ENCODE measurements at places on chromosomes 1 and 21.
A peak's percentile ranks its signal among the peaks of the same experiment; 100 is the strongest.

GRCh38 chr1:89262643-89263042, 10.0 kb downstream of the GBP5 start:
- no peak for DNase-seq

- no peak for DNase-seq
Observed at GRCh38 chr1:34730485-34730884, 24.4 kb upstream of the GJB5 start.

DNA sequence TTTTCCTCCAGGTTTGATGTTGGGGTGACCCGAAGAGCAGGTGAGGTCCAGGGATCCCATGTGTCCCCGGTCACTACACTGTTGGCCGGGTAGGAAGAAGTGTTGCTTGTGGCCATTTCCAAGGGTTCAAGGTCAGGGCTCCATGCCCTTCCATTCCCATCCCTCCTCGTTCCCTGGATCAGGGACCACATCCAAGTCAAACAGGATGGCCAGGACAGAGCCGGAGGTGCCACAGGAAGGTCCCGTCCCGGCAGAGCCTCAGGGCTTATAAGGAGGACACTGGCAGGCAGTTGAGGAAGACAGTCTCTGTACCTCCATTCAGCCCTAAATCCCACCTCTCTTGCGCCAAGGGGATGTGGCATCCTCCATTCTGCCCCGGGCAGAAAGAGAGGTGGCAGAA, 22.0 kb upstream of the FAM131C start:
- no peak for DNase-seq

GRCh38 chr1:198637157-198637556, 1.7 kb upstream of the PTPRC start:
- DNase-seq, result no peak

GRCh38 chr1:180815188-180815587, 97.5 kb upstream of the KIAA1614 start:
- DNase-seq, result no peak

- no peak for DNase-seq
Observed at GRCh38 chr1:45913731-45914501, 110.5 kb downstream of the MAST2 start.

DNA sequence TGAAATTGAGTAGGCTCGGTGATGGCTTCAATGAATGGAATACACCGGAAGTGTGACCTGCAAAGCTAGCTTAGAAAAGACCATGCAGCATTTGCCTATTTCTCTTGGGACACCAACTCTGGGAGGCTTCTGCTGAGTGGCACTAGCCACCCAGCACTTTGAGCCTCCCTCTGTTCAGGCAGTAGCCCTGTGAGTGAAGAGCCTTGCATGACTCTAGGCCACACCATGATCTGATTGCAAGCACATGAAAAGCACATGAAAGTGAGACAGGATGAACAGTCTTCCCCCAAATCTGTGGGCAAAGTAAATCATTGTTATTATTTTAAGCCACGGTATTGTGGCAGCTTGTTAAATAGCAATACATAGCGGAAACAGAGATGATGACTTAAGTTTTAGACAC, 2.8 kb downstream of the CD48 start:
- peak; percentile 42 for DNase-seq

DNA sequence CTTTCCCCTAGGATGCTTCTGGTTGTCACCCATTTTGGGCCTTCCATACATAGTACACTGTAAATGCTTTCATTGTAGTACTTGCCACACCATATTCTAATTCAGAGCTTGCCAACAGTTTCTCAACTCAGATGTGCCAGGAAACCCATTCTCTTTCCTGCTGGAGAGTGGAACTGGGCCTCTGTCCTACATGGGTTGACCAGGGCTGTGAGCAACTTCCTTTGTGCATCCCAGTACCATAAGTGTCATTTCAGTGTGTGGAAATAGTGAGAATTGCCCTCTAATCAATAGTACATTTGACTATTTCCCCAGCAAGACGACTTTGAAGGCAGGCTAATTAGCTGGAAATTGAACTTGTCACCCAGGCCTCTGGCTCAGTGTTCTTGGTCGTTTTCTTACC, 74.8 kb downstream of the MTR start:
- no peak for DNase-seq

GRCh38 chr1:64834734-64835133, 89.9 kb downstream of the RAVER2 start:
- no peak for DNase-seq

DNA sequence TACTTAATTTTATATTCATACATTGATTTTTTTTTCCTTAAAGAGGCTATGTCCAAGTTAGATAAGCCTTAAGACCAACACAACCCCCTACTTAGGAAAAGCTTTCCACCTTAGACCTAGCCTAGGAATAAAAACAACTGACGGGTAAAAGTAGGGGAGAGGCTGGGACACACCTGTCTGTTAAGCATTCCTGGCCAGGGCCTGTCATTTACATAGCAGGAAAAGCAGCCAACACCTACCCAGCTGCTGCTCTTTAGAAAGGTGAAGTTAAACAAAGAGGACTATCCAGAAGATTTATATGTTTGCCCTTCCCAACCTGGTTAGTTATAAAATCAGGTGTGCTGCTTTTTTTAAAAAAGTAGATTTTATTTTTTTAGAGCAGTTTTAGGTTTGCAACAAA, 29.1 kb upstream of the SAMD13 start:
- no peak for DNase-seq

DNA sequence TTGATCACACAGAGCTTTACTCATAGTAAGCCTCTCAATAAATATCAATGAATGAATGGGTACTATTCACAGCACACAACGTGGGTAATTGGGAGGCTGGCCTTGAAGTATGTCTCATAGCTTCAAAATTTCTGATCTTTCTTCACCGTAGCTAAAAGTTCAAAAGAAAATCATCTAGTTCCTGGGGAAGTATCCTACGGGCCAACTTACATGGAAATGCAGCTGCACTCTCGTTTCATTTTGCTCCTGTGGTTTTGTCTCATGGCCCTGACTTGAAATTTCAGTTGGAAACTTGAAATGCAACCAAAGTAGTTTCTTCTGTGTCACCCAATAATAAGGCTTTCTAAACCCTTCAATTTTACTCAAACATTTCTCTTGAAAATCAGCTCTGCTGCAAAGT, 76.1 kb upstream of the CNIH3 start:
- DNase-seq, result no peak

GRCh38 chr1:224494343-224494742, 59.7 kb upstream of the WDR26 start:
- no peak for DNase-seq

DNA sequence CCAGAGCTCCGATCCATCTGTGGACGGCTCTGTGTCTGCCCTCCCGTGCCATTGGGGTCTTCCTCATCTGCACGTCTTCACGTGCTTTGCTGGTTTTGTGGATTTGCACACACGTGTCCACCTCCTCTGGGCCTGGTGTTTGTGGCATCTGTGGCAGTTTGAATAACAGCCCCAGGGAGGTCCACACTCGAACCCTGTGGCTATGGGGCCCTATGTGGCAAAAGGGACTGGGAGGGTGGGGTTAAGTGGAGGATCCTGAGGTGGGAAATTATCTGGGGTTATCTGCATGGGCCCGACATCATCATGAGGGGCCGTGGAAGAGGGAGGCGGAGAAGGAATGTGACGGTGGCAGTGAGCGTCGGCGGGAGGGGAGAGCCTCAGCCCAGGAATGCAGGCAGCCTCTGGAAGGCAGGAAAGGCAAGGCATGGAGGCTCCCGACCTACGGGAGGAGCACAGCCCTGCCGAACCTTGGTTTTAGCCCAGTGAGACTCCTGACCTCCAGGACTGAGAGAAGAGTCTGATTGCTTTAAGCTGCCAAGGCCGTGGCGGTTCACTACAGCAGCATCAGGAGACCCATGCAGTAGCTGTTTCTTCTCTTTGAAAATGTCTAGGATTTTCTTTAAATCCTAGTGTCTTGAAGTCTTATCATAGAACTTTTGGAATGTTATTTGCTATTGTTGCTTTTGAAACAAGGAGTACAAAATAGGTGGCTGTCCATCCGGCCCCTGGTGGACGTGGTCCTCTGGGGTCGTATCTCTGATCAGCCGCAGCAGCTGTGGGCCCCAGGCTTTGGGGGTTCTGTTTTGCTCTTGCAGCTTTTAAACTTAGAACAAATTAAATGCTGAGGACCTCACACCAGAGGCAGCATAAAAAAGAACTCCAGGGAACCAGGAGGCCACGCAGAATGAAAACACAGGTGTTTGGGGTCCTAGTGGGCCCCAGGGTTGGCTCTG, 40.0 kb upstream of the LRRC3 start:
- no peak for DNase-seq

- DNase-seq, result no peak
Observed at GRCh38 chr1:27487966-27488884, 1.7 kb downstream of the WASF2 start.

DNA sequence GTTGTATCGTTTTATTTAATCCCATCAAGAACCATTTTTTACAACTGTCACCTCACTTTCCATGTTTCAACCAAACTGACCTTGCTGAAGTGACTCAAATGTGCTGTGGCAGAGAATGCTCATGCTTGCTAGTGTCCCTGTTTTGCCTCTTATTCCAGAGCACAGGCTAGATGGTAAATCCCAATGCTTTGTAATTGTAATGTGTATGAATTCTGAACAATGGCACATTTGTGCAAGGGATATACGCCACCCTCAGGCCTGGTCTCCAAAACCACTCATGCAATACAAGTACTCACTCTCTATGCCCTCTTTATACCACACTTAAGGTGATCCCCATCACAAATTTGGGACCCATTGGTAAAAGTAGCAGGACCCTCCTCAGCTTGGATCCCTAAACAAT, 313.6 kb downstream of the HHIPL2 start:
- no peak for DNase-seq

DNA sequence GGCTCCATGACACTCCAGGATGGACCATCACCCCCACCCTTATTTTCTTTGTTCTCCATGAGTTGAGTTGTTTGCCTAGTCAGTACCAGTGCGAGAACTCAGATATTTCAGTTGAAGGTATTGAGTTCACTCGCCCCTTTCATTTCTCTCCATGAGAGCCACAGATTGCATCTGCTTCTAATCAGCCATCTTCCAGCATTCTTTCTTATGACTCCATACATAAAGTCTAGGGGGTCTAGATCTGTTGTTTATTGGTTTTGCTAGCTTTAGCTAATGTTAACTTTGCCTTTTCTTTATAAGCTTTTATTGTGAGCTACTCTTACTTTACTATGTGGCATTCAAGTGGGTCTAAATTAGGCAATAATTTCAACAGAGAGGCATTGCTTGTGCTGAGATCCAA, 71.6 kb upstream of the PDC start:
- DNase-seq, result no peak

- peak; percentile 76 for DNase-seq
Observed at GRCh38 chr1:25642574-25643108, 26.1 kb downstream of the MAN1C1 start.

- DNase-seq, result no peak
Observed at GRCh38 chr1:247297263-247298123, 34.2 kb downstream of the ZNF496 start.

- DNase-seq, result no peak
Observed at GRCh38 chr1:44151332-44151731, 9.9 kb upstream of the KLF18 start.

GRCh38 chr1:25677193-25677773, 60.7 kb downstream of the MAN1C1 start:
- no peak for DNase-seq

GRCh38 chr1:38760562-38760961, 99.0 kb downstream of the RRAGC start:
- DNase-seq, result no peak

GRCh38 chr1:84208935-84209334, 64.9 kb downstream of the PRKACB start:
- DNase-seq, result no peak

GRCh38 chr1:8398677-8399076, 80.8 kb downstream of the SLC45A1 start:
- no peak for DNase-seq

DNA sequence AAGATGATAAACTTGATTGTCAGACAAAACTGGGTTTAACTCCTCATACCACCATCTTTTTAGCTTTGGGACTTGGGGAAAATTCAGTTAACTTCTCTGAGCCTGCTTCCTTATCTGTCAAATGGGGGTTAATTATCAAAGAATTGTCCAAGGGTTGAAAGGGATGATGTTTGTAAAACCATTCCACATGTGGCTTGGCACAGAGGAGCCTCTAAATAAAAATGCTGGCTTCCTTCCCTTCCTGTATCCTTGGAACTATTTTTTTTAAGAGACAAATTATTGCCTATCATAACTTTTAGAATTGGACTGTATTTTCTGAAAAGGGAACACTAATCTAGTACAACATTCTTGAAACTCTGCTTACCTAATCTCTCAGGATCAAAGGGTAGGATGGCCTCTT, 143.4 kb upstream of the USP24 start:
- DNase-seq, result no peak

Measured in T-helper 22 cell (primary cell).